ENCODE measurements at places on chromosomes 13 and 19. TPM values are rescaled to one million over a fixed set of nuclear protein-coding genes. Genes with fewer than 3 reads are reported as not detected.

- no peaks in the 10 kb centered on the region for H3K27me3 ChIP-seq
- no peak overlapping the region for H3K27ac ChIP-seq
- no peaks in the 10 kb centered on the region for H3K36me3 ChIP-seq
- DNase-seq: no peak
- no peaks in the 10 kb centered on the region for H3K4me1 ChIP-seq
Observed at GRCh38 chr13:51336746-51337145, 2.7 kb upstream of the SERPINE3 start.

GRCh38 chr13:105231579-105231978 is 1303.9 kb downstream of the EFNB2 start:
- H3K4me1 ChIP-seq: no peaks in the 10 kb centered on the region
- no peak overlapping the region for H3K4me3 ChIP-seq
- no peak overlapping the region for H3K27ac ChIP-seq
- no peaks in the 10 kb centered on the region for H3K36me3 ChIP-seq

DNA sequence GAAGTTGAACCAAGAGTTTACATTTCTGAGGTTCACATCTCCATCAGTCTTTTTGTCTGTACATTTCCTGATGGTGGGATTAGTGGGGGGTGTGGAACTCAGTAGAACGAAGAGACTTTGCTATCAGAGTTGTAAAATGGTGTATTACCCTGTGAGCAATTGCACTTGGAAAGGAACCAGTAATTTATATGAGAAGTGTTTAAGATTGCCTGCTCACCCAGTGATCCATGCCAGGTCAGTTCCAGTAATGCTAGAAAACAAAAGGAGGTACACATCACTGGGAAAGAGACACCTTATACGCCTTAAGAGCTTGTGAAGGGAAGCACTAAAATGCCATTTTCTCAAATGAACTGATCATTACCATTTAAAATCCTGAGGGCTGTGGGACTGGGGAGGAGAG is 7.5 kb upstream of the DACH1 start:
- H3K27me3 ChIP-seq: no peaks in the 10 kb centered on the region
- H3K27ac ChIP-seq: no peak overlapping the region
- no peaks in the 10 kb centered on the region for H3K4me1 ChIP-seq
- H3K4me3 ChIP-seq: no peak overlapping the region

SHISA7 gene
- not detected for total RNA-seq
